ENCODE measurements at places on chromosomes 7 and 10.

DNA sequence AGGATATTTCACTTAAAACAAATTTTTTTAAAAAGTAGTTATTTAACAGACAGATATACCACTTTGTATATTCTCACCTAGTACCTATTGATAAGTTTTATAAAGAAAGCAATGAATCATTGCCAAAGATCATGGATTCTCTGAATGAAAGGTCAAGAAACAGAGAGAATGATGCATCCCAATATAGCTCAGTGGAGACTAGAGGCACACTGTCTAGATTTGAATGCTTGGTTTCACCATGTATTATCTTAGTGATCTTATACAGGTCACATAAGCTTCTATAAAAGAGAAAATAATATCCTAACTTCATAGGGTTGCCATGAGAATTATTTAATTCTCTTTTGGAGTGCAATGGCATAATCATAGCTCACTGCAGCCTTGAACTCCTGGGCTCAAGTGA is 87.0 kb upstream of the LRRN3 start:
- no peak for DNase-seq

GRCh38 chr10:128098631-128099030 is 27.6 kb downstream of the MKI67 start:
- DNase-seq: no peak

GRCh38 chr10:71852355-71852937 is 1.4 kb upstream of the PSAP start:
- no peak for DNase-seq

GRCh38 chr10:77138541-77138940 is 499.1 kb downstream of the KCNMA1 start:
- no peak for DNase-seq

- no peak for DNase-seq
These were observed 59.3 kb downstream of the CYP2C9 start for GRCh38 chr10:94997741-94998174.
